ENCODE measurements at places on chromosomes 13 and 19.

- no peak for DNase-seq
Observed at GRCh38 chr13:77703408-77703807, 5.9 kb downstream of the SLAIN1 start.

GRCh38 chr13:45747071-45747470, 45.0 kb downstream of the CBY2 start:
- DNase-seq: no peak

GRCh38 chr13:44013758-44014291, 134.1 kb downstream of the LACC1 start:
- DNase-seq: no peak

GRCh38 chr13:114011226-114011625, 37.4 kb upstream of the C13orf46 start:
- no peak for DNase-seq

GRCh38 chr13:56563663-56564062, 577.1 kb upstream of the PRR20A start:
- no peak for DNase-seq

GRCh38 chr13:43019811-43020210, 3.6 kb upstream of the DNAJC15 start:
- no peak for DNase-seq

DNA sequence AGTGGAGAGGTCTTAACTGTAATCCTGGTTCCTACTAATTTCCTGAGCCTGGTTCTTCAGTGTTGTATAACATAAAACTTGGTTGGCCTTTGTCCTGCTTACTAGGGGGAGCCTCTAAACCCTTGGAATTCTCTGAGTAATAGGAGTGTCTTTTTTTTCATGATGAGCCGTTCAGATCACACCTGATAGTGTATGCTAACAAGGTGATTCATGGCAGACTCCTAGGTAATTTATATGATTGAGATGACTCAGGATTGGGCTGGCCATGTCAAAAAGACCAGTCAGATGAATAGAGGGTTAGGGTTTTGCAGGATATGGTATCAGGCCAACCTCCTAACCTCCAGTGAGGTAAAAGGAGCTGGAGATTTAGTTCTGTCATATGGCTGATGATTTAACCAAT, 135.8 kb upstream of the KLF12 start:
- no peak for DNase-seq

DNA sequence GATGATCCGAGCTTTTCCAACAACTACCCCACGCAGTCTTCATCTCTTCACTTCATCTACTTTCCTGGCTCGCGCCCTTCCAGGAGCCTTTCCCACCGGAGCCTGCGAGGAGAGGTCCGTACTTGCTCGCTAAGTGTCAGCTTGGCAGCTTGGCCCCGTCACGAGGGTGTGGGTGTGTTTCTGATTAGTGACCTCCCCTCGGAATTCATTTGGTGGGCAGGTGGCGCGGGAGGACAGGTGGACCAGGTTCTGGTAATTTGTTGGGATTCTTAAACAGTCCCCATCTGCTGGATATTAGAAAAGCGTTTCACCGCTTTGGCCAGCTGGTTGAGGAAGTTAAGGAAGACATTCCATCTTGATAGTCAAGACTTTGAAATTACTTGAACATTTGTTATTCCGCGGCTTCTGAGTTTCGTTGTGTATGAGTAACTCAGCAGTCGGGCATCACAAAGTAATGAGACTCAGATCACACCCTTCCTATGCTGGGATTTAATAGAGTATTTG, 515 bp downstream of the UFM1 start:
- peak; percentile 52 for DNase-seq

GRCh38 chr19:15398501-15399233, 19.1 kb upstream of the AKAP8 start:
- DNase-seq: no peak

DNA sequence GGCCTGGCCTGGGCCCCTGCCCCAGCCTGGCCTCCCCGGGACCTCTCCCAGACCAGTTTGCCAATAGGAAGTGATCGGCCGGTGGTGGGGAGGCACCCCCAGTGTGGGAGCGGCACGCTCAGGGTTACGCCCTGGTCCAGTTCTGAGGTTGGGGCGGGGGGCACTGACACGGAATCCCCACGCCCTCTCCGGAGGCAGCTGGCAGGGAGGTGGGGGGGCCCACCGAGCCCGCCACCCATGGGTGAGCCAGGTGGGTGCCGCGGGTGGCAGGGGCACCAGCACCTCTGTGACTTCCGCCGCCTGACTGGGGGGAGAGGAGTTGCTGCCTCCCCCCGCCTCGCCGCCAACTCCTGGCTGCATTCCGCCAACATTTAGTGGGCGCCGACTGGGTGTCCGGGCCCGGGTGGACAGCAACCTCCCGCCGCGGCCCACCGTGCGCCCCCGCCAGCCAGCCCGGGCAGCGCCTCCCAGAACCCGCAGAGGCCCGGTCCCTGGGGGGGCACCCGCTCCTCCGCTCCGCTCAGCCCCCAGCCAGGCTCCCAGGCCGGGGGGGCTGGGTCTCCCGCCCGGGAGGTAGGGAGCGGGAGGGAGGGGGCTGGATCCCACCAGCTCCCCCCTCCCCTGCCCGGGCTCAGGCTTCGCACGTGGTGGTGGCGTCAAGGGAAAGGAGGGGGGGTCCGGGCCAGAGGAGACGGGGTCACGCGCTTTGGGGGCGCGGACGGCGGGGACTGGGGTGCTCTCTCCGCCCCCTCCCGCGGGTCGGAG, 2.0 kb downstream of the ZBTB7A start:
- DNase-seq: peak; percentile 74

DNA sequence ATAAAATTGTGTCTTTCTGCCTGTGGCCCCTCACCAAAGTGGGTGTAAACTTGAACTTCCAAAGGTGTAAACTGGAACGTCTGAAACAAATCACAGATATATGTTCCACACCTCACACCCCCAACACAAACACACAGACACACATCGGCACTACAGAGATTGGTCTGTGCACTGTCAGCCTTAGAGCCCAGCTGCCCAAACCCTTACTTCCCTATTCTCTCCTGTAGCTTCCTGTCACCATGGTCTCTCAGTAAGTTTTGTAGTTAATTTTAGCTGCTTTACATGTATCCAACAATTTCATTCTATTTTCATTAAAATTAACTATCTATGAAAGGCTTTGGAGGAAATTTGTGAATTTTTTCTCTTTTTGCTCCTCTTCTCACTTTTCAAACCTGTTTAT, 5.4 kb downstream of the TM9SF2 start:
- no peak for DNase-seq

- no peak for DNase-seq
Observed at GRCh38 chr19:50434525-50434924, 1.8 kb downstream of the MYBPC2 start.

- no peak for DNase-seq
Observed at GRCh38 chr13:110391273-110391672, 84.2 kb downstream of the COL4A2 start.

DNA sequence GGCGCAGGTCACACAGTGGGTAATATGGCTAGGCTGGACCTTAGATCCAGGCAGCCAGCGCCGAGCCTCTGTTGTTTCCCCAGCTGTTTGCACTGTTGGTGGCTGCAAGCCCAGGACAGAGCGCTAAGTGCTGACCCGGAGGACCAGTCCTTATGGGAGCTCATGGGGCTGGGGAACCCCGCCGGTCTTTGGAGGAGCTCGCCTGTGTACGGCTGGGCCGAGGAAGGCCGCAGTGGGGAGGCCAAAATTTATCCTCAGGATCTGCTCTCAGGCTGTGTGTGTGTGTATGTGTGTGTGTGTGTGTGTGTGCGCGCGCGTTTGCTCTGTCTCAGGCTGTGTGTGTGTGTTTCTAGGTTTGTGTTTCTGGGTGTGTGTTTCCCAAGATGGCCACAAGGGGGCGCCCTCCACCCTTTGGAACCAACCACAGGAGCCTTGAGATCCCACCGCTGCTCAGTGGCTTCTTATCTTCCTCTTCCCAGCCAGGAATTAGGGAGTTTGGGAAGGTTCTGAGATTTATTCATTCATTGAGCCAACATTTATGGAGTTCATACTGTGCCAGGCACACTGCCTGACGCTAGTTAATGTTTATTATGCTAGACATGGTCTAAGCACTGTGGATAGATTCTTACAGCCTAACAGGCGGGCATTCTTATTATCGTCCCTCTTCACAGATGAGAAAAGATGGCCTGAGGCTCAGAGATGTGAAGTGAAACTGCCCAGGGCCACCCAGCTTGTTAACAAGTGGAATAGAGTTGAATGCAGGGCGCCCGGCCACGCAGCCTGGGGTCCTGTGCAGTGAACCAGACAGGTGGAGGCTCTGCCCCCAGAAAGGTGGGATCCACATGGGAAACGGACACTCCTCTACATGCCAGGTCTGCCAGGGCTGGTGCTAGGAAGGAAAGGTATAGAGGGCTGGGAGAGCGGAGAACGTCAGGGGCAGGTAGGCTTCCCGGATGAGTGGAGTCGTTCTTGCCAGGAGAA, 13.0 kb downstream of the PGLYRP1 start:
- DNase-seq: peak; percentile 72

GRCh38 chr19:4633140-4633967, 6.0 kb upstream of the TNFAIP8L1 start:
- no peak for DNase-seq

DNA sequence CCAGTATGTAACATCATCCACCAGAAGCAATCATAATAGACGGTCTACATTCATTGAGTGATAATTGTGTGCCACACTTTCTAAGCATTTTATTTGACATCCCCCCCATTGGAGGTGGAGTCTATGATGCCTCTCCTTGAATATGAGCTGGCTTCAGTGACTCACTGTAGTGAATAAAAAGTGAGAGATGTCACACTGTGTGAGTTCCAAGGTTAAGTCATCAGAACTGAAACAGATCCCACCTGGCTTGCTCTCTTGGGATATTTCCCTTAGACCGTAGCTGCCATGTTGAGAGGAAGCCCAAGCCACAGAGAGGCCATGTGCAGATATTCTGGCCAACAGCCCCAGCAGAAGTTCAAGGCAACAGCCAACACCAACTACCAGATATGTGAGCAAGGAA, 12.6 kb downstream of the RTBDN start:
- no peak for DNase-seq

- DNase-seq: no peak
Observed at GRCh38 chr13:29038700-29039099, 218.6 kb downstream of the MTUS2 start.

- DNase-seq: no peak
Observed at GRCh38 chr13:99922631-99923404, 48.7 kb downstream of the ZIC5 start.

- no peak for DNase-seq
Observed at GRCh38 chr19:12000152-12000981, 35.1 kb downstream of the ZNF433 start.

GRCh38 chr13:99528547-99528946, 27.3 kb downstream of the TM9SF2 start:
- DNase-seq: peak; percentile 59

GRCh38 chr19:6660930-6661329, 9.0 kb downstream of the TNFSF14 start:
- no peak for DNase-seq

- no peak for DNase-seq
Observed at GRCh38 chr13:79365981-79366380, 40.1 kb downstream of the RBM26 start.

DNA sequence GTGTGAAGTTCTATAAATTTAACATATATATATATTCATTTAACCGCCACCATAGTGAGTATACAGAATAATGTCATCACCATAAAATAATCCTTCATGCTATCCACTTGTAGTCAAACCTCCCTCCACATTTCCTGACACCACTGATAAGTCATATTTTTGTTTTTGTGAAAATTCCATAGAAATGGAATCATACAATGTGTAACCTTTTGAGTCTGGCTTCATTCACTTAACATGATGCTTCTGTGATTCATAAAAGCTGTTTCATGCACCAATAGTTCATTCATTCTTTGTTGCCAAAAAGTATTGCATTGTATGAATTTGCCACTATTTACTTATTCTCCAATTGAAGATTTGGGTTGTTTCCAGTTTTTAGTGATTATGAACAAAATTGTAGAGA, 497.5 kb upstream of the PCDH20 start:
- no peak for DNase-seq

GRCh38 chr19:9620842-9621155, 233 bp downstream of the ZNF561 start:
- DNase-seq: no peak

DNA sequence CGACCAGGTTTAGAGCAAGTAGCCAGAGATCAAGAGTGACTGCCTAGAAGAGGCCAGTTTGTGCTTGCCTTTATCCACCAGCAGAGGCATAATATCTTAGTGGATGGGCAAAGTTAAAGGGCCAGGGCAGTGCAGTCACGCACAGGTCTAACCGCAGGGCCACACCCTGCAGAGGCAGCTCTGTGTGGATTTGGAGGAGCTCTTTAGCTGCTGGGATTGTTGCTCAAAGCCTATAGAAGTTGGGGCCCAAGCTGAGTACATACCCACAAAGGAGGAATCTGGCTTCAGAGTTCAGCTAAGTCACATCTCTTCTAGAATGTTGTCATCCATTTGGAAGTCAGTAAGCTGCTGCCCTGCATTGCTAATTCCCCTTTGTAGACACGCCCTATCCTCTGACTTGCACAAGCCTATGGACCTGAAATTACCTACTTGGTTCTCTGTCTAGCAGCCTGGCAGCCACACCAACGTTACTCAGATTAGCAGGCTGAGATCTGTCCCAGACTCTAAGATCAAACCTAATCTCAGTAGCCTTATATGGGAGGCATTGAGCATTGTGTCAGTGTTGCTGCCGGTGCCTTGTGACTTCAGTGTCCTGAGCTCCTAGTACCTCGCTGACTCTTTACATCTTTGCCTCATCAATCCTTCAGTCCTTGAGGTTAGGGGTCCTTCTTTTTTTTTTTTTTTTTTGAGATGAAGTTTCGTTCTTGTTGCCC, 102.9 kb upstream of the STARD13 start:
- no peak for DNase-seq

- no peak for DNase-seq
Observed at GRCh38 chr19:2803486-2804155, 16.0 kb upstream of the ZNF554 start.

DNA sequence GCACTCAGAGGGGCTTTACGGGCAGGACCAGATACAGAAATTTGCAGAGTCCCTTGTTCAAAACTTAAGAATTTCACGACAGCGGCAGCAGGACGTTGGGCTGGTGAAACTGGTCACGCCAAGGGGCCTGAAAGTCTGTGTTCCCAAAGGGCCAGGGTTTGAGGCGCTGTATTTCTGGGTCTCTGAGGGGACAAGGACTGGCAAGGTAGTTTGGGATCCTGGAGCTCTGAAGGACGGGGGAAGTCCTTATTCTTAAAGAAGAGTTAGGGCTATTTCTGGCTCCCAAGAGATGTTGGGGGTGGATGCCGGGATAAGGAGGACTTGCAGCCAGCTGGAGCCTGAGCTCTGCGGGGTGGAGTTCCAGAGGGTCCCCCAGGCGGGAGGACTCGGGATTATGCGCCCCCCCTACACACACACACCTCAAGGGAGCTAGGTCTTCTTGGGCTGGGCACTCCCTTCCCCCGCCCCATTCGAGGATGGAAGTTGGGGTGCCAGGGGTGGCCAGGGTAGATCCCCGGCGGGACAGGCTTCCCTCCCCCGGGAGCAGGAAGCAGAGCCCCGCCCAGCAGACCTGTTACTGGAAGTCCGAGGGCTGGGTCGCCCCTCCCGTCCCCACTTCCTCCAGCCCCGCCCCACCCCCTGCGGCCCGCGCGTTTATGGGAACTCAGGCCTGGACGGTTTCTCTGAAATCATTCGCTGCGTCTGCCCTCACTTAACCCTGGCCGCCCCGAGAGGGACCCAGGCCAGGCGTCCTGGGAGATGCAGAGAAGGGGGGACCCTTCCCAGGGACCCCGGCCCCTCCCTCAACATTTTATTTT, 5.6 kb downstream of the BCL3 start:
- DNase-seq: peak; percentile 13

GRCh38 chr19:49801401-49801888, 11.6 kb downstream of the FUZ start:
- DNase-seq: no peak
